Activated CD4-positive, alpha-beta T cell treated with anti-CD3 and anti-CD28 coated beads, Interleukin-2, amount 50 U/mL, for 16 hours (primary cell): ENCODE measurements at places on chromosomes 12 and 14.

DNA sequence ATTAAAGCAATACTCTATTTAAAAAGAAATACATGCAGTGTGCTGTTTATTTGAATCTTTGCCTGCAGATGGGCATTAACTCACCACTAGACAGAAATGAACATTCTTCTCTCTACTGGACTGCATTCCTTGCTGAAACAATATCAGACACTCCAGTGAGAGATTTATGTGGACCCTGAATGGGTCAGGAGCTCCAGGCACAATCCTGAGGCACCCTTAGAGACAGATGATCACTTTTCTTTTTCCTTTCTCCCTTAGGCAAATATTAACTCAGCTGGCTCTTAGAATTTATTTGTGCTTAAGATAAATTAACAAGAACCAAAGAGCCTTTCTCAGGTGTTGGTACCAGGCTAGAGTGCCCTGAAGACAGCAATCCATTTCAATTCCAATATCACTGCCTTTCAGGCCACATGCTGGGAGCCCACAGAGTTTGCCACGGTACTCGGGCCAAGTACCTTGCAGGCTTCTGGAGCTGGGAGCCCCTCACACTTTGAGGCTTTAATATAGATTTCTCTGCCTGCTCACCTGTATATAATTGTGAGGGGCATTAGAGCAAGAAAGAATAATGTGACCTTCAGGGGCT, 173.0 kb downstream of the EMP1 start:
- no peak for DNase-seq

DNA sequence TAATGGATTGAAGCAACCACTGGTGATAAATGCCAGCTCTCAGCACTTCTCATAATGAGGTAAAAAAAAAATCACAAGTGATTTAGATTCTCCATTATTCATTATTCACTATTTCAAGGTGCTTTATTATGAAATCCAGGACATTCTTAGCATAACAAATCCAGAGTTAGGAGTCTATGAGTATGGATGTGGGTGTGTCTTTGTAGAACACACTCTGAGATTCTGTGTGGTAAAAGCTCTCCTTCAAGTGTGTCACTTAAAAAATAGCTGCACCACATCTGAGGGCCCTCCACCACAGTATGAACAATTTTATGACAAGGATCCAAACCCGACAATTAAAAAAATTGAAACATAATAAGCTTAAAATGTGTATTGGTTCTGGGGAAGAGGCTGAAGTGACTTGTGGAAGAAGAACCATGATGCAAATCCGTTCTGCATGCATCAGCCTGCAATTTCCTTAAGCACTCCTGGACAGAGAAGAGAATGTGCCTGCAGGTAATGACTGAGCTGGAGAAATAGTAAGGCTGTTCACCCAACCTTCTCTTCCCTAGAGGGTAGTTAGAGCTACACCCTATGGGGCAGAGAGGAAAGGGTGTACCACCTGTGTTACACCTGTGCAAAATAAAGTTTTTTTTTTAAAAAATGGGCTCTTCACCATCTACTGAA, 488.5 kb upstream of the MGAT4C start:
- no peak for DNase-seq

DNA sequence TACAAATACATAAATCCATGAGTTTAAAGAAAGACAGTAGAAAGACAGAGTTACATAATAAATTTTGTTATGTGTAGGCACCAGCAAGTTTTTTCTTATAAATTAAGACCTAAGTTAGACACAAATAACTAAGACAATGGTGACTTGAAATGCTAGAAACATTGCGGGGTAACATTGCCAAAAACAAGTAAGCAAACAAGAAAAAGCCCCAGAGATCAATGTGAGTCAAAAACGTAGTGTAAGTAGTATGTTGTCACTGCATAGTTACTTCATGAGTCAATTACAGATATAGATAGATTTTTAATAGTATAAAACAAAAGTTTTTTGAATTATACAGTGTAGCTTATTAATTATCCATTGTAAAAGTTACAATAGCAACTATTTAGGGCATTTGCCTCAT, 83.4 kb downstream of the CNTN1 start:
- DNase-seq: no peak

GRCh38 chr12:26153421-26154154, 28.8 kb upstream of the BHLHE41 start:
- DNase-seq: no peak

DNA sequence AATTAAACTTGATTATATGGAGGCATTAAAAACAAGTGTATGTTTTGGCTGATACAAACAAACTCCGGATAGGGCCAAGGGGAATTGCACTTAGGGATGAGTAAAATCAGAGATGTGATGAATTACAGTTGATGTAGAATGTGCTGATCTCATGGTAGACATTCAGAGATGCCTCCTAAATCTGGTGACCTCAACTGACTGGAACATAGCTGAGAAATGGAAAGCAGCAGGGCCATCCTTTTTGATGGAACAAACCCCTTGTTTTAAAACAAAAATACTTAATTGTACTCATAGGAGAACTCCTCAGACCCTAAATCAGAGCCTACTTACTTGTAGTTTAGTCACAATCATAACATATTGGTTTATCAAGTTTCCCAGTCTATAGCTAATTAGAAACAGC, 122.8 kb downstream of the C12orf75 start:
- DNase-seq: no peak
